Inflammatory macrophage treated with lipopolysaccharide for 4 hours (primary cell): ENCODE measurements at places on chromosomes 11 and 22.

GRCh38 chr11:99601179-99601578 is 580.4 kb downstream of the CNTN5 start:
- no peak for DNase-seq

DNA sequence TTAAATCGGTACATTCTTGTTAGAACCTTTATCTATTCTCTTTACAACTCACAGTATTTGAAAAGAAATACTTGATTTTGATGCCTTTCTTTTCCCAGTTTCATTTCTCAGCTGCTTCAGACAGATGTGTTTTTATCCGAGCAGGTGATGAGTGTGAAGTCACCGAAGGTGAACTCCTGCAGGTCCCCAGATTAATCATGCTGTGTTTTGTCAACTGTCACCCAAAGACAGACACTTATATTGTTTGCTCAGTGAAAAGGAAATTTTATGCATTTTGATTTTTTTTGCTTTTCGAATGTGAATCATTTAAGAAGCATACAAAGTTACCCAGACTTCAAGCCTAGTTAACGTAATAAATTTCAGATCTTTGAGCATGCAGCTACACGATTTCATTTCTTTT is 7.8 kb upstream of the TMPRSS13 start:
- DNase-seq, result no peak

DNA sequence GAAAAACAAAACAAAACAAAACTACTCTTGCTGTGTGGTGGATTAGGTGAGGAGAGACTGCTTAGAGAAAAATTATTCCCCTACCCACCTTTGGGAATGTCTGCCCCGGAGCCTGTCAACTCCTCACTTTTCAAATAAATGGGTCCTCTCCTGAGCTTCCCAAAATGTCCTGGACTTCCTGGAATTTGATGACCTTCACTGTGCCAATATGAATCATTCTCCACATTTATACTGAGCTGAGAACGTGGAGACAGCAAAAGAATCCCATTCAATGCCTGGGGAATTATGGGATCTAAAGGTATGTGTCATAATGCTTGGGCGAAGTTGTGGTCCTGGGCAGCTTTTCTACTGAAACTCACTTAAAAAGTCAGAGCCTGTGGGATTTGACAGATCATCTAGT is 136.8 kb downstream of the KIF18A start:
- DNase-seq, result no peak

DNA sequence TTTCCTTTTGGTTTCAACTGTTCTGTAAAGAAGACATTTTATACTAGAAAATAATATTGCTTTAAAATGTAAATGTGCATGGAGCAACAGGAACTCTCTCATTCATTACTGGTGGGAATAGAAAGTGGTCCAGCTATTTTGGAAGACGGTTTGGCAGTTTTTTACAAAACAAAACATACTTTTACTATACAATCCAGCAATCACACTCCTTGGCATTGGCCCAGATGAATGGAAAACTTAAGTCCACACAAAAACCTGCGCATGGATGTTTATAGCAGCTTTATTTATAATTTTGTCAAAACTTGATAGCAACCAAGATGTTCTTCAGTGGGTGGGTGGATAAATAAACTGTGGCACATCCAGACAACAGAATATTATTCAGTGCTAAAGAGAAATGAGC is 49.9 kb upstream of the SEPTIN5 start:
- DNase-seq, result no peak
